ENCODE measurements at places on chromosomes 5 and 9.

- no peak for DNase-seq
Measured at GRCh38 chr5:82142928-82143577, 135.1 kb downstream of the RPS23 start.

- no peak for DNase-seq
Measured at GRCh38 chr9:105296445-105296844, 52.0 kb downstream of the SLC44A1 start.

- no peak for DNase-seq
Measured at GRCh38 chr5:148391422-148391821, 7.7 kb downstream of the FBXO38 start.

DNA sequence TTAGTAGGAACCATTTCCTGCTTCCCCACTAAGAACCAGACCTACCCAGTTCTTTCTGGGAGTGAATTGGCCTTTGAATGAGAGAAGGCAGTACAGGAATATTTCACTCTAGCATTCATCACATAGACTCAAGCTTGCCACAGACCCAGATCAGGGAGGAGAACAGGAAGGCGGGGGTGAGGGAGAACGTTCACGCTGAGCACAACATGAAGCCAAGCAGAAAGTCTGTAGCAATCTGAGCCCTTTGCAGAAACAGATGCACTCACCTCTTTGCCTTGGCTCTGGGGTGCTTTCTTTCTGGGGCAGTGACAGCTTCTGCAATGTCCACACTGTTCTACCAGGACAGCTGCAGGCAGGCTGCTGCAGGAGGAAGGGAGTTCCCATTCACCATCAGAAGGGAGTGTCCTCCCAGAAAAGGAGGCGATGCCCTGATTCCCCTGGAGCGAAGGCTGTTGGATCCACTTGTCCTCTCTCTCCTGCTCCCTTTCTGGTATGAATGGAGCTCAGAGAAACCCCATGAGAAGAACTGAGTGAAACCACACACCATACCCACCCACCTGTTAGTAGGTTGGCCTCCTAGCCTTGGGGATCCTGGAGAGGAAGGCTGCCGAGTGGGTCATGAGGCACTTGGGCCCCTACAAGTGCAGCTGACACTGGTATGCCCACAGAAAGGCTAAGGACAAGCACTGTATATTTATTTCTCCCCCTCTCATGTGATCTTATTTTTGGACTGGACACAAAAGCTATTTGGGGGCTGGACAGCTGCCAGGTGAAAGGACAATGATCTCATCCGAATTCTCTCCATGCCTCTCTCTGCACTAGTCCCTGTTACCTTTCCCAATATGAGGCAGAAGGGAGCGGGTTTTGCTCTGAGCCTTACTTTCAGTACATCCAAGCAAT, 11.7 kb upstream of the FGF1 start:
- DNase-seq: no peak

- no peak for DNase-seq
Measured at GRCh38 chr5:10030219-10030831, 219.4 kb downstream of the ATPSCKMT start.

DNA sequence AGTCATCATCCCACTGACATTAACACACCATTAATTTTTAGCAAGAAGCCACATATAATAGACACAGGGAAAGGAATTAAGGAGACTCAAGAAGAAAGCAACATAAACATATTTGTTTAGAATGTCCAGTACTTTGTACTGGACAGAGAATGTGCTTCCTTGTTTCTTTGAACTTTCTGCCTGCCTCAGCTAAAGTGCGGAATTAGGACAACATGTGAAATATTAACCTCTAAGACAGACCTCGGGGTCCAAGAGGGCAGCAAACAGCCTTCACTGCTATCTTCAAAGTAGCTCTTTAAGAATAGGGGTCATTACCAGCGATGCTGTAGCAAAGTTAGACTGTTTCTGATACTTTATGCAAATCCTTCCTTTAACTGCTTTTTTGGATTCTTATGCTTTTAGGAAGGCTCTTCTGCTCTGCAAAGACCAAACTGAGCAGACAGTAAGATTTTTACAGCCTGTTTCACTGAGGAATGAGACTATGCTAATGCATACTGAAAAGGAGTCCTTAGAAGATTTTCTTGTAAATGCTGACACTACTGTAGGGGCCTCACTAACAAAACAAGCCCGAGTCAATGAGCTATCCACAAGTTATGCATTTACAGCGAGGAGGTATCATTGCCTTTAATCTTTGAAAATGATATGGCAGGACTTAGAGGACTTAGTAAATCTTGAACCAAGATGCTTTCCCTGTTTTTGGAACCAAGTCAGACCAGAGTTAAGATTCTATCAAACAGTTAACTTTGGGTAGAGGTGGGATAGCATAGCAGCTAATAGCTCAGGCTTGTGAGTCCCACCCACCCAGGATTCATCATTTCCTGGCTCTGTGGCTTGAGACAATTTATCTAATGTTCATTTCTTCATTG, 23.8 kb downstream of the DAB2 start:
- DNase-seq: no peak

GRCh38 chr5:110968246-110969005, 103.1 kb upstream of the TSLP start:
- DNase-seq: no peak

GRCh38 chr5:76257897-76258296, 145.2 kb upstream of the IQGAP2 start:
- no peak for DNase-seq

- DNase-seq: no peak
Measured at GRCh38 chr9:104766025-104766424, 2.1 kb downstream of the NIPSNAP3B start.

GRCh38 chr9:20225826-20226225, 396.5 kb downstream of the MLLT3 start:
- DNase-seq: no peak

DNA sequence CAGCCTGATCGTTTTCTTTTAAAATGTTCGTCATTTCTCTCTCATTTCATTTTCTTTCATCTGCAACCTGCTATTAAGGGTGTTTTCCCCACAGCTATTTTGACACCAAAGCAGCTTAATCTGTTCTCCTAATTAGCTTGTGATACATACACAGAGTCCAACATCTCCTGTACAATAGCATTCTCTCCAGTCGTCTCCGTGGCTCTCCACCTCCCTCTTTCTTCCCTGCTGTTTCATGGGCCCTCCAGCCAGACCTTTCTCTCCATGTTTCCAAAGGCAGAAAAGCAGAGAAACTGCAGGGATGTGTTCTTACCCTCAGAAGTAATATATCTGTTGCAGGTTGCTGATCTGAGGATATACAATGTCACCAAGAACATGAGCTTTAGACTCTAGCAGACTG, 88.8 kb upstream of the SPOCK1 start:
- DNase-seq: no peak

DNA sequence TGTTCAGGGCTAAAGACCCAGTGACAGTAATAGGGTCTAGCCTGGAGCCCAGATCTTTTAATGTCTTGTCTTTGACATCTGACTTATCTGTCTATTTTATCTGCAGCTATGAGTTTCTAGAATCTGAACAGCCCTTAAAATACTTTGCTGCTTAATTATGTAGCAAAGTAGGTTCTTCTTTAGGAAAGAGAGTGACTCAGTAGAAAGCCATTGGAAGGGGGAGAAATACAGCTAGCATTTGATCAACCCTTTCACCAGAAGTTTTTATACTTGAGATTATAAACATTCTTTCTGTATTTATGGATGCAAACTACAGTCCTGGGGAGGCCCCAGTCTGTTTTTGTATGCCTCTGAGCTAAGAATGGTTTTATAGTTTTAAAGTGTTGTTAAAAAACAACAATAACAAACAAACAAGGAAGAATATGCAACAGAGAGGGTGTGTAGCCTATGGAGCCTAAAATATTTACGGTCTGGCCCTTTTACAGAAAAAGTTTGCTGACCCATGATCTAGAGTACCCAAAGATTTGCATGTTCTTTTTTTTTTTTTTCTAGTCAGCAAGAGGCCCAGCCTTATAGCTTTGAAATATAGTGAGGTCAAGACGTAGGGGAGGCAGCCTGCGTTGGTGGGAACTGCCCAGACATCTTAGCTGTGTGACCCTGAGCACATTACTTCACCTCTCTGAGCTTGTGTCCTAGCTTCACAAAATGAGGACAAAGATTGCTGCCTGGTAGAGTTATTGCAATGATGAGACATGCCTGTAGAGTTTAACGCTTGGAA, 9.7 kb downstream of the GSN start:
- DNase-seq: no peak

GRCh38 chr9:31597977-31598376, 786.5 kb upstream of the ACO1 start:
- no peak for DNase-seq

GRCh38 chr5:96654209-96654608, 8.0 kb upstream of the CAST start:
- no peak for DNase-seq

DNA sequence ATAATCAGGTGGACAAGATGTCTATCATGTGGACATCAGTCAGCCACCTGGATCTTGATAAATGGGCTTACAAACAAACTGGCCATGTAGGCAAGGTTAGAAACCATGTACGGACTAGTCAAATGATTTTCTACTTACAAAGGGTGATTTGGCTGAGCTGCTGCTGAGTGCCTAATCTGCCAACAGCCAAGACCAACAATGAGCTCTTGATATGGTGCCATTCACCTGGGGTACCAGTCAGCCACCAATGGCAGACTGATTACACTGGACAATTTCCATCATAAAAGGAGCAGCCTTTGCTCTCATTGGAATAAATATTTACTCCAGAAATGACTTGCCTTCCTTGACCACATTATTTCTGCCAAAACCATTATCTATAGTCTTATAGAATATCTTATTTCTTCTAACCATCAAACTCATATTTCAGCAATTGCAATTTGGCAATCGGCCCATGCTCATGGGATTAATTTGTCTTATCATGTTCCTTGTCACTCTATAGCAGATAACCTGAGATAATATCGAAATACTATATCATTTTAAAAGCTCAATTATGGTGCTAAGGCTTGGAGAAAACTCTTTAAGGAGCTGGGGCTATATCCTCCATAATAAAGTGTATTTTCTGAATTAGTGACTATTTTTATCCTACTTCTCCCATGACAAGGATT, 135.1 kb downstream of the SLC25A46 start:
- DNase-seq: no peak

- DNase-seq: no peak
Measured at GRCh38 chr9:7287065-7287464, 512.5 kb downstream of the DMAC1 start.

DNA sequence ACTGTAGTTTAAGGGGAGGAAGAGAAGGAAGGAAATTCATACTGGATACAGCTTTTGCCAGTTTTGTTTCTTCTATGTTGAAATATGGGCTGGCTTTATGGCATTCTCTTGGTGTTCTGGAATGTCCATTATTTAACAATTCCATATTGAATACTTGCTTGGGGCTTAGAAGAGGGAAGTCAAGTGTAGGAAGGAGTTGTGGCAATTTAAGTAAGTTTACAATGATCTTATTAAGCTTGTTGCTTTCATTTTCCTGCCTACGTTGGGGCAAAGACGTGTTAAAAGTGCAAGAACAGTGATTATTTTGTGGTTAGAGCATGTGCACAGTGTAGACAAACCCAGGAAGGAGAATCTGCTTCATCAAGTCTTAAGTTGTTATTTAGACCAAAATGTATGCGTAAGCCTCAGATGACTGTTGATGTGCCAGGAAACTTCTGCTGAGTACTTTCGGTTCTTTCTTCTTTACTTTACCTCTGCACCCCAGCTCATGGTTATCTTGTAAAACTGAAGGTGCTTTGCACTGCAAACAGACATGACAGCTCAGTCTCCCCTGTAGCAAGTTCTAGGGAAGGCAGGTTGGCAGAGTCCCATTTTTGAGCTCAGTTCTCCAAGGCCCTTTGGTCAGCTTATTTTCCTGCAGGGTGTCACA, 75.8 kb downstream of the F2RL2 start:
- no peak for DNase-seq

DNA sequence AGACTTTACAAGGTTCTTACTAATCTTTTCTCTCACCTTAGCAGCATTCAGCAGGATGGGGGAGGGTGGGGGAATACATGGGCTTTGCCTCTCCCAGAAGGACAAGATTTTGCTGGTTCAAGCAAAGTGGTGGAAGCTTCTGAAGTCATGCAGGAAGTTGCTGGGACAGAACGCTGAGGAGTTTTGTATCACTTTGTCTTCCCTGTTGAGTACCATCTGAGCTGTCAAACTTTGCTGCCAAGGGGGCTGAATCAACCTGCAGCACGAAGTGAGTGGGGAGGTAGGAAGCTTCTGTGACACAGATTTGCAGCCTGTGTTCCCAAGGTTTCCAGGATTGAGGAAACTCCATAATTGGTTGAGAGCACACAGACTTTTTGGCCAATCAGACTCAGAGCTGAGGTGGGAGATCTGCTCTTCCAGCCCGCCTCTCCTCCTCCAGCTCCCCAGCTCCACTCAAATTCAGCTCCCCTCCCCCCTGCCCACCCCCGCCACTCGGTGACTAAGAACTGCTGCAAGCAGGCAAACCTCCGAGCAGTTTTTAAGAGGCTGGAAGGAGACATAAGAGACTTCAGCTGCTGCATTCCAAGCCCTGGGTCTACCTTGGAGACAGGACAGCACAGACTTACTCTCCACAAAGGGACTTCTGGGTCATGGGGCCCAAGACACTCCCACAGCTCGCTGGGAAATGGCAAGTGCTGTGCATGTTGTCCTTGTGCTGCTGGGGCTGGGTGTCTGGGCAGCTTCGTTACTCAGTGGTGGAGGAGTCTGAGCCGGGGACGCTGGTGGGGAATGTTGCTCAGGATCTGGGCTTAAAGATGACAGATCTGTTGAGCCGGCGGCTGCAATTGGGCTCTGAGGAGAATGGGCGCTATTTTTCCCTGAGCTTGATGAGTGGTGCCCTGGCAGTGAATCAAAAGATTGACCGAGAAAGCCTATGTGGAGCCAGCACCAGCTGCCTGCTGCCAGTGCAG, at the start of gene PCDHGC5:
Gene PCDHGC5 (plus strand): TSS at position 491 of the 971 bp plus-strand sequence. CDS start 160 bp downstream, at position 651.
- no peak for DNase-seq

GRCh38 chr9:129932303-129933151, 97.3 kb downstream of the USP20 start:
- peak; percentile 27 for DNase-seq

DNA sequence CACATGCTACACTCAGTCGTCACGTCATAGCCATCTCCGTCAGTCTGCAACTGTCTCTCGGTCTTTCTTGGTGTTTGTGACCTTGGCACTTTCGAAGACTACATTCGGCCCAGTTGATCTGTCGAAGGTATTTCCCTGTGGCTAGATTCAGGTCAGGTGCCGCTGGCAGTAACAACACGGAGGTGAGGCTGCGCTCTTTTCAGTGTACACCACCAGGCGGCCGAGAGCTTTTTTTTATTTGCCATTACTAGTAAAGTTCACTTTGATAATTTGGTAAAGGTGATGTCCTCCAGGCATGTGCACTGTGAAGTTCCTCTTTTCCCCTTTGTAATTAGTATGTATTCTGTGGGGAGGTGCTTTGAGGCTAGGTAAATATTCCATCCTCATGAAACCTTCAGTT, 49.7 kb downstream of the RNF130 start:
- no peak for DNase-seq

DNA sequence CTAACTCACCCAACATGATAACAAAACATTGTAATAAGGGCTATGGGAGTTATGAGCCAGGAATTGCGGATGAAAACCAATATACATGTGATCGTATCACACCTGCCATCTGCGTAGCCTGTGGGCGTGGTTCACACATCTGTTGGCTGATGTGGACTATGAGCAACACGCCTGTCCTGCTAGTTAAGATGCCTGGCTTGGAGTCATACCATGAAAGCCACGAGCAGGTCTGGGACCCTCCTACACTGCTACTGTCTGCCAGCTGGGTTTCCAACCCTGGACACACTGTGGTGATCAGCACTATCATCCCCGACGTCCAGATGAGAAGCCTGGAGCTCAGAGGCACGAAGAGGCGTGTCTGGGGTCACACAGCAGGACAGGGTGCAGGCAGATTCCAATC, 40.2 kb downstream of the STK10 start:
- no peak for DNase-seq

GRCh38 chr5:332843-333242, 11.3 kb downstream of the AHRR start:
- DNase-seq: no peak

GRCh38 chr9:8901146-8901545, 1101.6 kb upstream of the DMAC1 start:
- no peak for DNase-seq

All from CMK (cell line).